ENCODE measurements at places on chromosomes 3 and 15.

- DNase-seq = no peak
Measured at GRCh38 chr15:75673426-75674235, 25.9 kb downstream of the SNX33 start.

GRCh38 chr3:43239755-43240154 lies 46.6 kb upstream of the SNRK start:
- DNase-seq = no peak

DNA sequence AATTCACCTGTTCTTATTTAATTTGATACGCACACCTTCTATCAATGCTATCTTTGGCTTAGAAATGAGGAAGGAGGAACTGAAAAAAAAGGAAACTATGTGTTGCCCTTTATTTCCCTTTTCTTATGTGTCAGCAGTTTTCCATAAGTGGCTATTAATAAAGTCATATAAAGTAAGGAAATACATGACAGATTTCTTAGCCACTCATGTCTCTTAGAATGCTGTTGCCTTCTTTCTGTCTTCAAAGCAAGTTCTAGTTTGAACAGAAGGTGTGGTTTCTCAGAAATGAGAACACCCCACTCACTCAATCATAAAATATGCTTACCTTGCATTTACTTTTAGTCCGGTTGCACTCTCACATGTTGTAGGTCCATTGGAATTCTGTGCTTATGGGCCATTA lies 640.5 kb upstream of the GRM7 start:
- no peak for DNase-seq

- DNase-seq = no peak
Measured at GRCh38 chr3:47310391-47310790, 27.6 kb downstream of the KLHL18 start.

GRCh38 chr3:4754180-4755086 lies 224.8 kb upstream of the BHLHE40 start:
- no peak for DNase-seq

GRCh38 chr15:67228286-67228685 lies 26.2 kb downstream of the AAGAB start:
- DNase-seq = no peak

DNA sequence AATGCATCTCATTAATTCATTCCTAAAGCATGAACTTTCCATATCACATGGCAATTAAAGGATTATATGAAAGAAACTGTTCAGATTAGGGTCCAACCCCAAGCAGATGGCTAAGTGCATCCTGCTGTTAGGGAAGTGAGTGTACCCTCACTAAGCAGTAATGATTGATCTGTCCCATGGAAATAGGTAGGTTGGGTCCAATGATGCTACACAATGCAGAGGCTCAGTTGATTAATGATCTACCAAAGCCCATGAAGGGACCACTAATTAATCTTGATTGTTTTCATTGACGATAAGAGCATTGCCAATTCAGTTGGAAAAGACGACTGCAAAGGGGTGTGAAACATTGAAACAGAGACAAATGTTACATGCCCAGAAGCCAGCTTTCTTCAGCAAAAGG lies 194.5 kb upstream of the LRTM1 start:
- no peak for DNase-seq

DNA sequence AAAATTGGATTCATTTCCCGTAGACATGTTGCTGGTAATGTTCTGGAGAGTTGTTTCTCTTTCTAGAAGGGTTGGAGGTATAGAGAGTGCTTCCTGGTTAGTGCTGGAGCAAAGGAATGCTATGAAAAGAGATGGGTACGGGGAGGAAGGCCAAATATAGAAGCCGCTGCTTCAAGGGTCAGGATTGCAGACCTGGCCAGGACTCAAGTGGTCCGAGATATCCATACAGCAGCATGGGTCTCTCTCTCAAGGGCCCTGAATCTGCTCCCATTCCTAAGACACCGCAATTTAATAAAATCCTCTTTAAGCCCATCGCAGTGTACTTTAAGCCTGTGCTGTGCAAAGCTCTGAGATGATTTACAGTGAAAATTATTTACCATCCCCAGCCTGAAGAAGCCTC lies 287.0 kb downstream of the FAM43A start:
- no peak for DNase-seq

- DNase-seq = peak; percentile 93
Measured at GRCh38 chr3:149273096-149273751, 51.6 kb upstream of the CP start.

DNA sequence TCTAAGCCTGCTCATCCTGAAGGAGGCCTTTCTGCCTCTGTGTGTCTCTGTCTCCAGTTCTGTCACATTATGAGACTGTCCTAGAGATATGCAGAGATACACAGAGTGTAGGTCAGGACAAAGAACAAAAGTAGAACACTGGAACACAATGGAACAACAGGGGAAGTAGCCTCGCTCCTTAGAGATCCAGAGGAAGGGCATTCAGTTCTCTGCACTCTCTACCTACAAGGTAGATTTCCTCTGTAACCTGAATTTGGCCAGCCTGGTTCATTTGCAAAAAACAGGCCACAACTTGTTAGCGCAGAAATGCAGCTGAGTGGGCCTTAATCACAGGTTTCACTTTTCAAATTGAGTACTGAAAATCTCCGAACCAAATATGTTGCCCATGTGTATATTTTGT lies 19.4 kb downstream of the NEK10 start:
- DNase-seq = no peak

DNA sequence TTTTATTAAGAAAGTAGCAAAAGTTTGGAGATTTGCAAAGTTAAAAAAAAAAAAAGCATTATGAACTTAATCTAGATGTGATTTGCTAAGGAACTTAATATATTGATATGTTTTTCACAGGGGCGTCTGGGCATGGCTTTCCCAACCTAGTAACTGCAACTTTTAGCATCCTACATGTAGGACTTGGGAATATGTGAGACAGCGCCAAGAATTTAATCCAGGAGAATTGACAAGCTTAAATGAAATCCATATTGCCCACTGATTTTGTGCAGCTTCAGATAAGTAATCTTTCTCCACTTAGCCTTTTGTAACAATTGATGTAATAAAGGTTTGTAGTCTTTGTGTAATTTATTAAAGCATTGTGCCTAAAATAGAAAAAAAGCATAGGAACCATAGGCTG lies 982 bp upstream of the GABPB1 start:
- DNase-seq = no peak

DNA sequence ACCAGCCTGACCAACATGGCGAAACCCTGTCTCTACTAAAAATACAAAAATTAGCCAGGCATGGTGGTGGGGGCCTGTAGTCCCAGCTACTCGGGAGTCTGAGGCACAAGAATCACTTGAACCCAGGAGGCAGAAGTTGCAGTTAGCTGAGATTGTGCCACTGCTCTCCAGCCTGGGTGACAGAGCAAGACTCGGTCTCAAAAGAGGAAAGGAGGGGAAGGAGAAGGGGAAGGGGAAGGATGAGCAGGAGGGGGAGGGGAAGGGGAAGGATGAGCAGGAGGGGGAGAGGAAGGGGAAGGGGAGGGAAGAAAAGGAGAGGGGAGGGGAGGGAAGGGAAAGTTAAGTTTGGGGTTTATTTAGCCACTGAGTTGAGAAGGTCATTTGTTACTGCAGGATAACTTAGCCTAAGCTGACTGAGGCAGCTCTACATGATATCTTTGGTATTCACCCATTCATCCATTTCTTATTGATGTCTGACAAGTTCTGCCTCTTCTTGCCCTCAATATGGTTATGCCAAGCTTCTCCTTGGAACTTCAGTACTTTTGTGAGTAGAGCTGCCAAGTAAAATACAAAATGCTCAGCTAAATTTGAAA lies 15.9 kb upstream of the ABHD2 start:
- DNase-seq = no peak

All from T47D (cell line).